Uterine smooth muscle cell (primary cell): ENCODE measurements at places on chromosomes 11 and 22. TPM values are rescaled to one million over a fixed set of nuclear protein-coding genes. Genes with fewer than 3 reads are reported as not detected.

The CELSR1 gene
- 1.9 and 5.4 TPM in 2 replicates for total RNA-seq

The PRODH gene
- total RNA-seq = 0.12 TPM in 1 of 2 replicates, not detected in the other

The C22orf42 gene
- not detected in 2 replicates for total RNA-seq

The TTC28 gene
- total RNA-seq = 21.8 and 31.4 TPM in 2 replicates

The KCNK4 gene
- total RNA-seq = not detected in 2 replicates

The CCDC73 gene
- total RNA-seq = under 0.01 TPM in 1 of 2 replicates, not detected in the other

The ART1 gene
- not detected in 2 replicates for total RNA-seq

The TRIM29 gene
- total RNA-seq = 0.11 and 2.7 TPM in 2 replicates

The KRTAP5-10 gene
- total RNA-seq = not detected in 2 replicates

The MYEOV gene
- total RNA-seq = 0.62 and 5.2 TPM in 2 replicates
